ENCODE measurements at places on chromosomes 4 and X.
A peak's percentile ranks its signal among the peaks of the same experiment; 100 is the strongest.

DNA sequence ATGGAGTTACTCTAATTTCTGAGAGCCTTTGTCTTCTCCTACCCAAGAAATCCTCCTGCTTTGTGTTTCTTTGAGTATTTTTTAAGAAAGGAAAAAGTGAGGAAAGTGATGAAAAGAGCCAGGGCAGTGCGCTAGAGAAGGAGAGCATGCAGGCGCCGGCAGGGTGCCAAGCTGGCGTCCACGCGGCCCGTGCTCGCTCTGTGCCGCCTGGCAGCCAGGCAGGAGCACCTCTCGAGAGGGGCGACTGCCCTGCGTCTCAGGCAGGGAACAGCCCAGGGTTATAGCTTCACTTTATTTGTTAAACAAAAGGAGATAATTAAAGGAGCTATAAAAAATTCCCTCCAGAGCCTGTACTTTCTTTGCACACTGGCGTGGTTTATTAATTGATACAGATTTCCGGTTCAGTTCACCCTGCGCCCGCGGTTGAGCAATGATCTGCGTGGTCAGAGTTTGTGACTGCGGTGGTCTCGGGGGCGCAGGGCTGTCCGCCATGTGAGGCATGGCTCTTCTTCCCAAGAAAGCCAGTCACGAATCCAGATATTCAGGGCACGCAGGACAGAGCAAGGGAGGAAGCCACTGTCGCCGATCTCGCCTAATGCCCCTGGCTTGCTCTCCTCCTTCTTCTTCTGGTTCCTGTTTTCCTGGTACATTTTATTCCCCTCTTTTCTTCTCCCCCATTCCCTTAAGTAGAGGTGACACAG, 110.8 kb upstream of the PAQR3 start:
- DNase-seq: no peak

GRCh38 chr4:143667461-143667860, 33.0 kb downstream of the FREM3 start:
- DNase-seq: no peak

DNA sequence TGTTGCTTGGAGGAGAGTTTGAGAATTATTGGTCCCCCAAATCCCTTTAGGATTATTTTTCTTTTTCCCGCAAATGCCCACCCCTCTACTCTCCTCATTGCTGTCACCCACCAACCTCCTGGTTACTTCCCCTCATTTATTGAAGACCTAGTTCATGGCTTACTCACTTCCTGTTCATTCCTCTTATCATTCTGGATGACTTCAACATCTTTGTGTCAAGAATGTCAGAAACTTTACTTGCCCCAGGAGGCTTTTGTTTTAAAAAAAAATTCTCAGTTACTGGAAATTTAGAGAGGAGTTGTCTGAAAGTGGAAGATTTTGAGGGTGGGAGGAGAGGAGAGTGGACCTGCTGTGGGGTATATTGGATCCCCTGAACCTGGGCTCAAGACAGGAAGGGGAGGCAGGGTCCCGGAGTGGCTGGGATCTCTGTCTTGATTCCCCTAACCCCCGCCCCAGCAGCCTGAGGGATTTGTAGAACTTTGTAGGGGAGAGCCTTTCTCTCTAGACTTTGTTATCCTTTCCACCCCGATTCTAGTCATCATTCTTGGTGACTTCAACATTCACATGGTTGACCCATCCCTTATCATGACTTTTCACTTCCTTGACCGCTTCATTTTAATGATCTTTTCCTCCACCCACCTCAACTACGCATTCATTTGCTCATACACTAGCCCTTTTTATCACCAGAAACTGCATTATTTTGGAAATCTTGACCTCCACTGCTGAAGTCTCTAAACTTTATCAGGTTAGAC, 69.9 kb upstream of the ESX1 start:
- DNase-seq: no peak

GRCh38 chr4:138902705-138903104, 112.9 kb upstream of the NOCT start:
- DNase-seq: no peak

GRCh38 chrX:123833387-123833786, 26.5 kb upstream of the XIAP start:
- no peak for DNase-seq

DNA sequence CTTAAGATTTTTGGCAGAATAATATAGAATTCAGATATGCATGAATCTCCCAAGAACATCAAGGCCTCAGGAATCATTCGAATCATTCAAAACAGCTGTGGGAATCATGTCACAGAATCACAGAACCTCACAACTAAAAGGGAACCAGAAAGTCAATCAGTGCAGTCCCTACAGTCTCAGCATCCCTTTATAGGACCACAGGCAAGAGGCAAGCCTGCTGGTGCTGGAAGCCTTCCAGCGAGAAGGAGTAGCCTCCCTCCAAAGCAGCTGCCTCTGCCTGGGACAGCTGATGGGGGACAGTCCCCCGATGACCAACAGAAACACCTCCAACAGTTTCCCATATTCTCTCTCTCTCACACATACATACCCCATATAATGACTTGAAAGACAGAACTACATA, 20.7 kb downstream of the QDPR start:
- no peak for DNase-seq

DNA sequence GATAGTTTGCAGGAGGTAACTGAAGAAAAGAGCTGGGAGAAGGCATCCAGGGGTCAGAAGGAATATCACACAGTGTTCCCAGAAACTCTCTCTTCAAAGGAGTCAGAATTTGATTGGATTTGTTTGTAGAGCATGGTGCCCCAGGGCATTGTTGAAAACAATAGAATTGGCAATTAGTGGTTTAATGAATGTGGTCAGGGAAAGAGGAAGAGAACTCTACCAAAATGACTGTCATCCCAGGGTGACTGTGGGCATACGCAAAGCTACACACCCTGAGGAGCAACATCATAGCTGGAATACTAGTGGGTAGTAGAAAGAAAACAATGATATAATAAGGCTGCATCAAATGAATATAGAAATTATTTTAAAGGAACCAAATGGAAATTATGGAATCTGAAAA, 21.5 kb downstream of the TNIP2 start:
- DNase-seq: no peak

DNA sequence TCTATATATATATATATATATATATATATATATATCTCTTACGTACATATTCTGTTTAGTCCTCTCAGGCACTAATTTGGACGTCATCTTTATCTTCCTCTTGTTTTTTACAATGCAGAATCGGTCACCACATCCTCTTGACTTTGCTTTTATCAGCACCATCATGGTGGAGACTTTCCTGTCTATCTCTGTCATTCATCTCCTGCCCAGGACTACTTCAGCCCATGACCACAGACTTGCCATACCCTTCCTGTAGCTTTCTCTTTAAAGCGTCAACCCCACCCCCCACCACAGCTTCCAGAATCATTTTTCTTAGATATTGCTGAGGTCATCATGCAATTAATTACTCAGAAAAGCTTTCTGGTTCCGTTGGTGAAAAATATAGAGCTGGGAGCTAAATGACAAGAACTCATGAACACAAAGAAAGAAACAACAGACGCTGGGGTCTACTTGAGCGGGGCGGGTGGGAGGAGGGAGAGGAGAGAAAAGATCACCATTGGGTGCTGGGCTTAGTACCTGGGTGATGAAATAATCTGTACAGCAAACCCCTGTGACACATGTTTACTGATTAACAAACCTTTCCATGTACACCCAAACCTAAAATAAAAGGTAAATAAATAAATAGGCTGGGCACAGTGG, 30.5 kb upstream of the PRKX start:
- no peak for DNase-seq

GRCh38 chr4:128232719-128233118, 54.9 kb downstream of the PGRMC2 start:
- DNase-seq: no peak

GRCh38 chrX:41808047-41808446, 84.1 kb downstream of the GPR82 start:
- DNase-seq: no peak

DNA sequence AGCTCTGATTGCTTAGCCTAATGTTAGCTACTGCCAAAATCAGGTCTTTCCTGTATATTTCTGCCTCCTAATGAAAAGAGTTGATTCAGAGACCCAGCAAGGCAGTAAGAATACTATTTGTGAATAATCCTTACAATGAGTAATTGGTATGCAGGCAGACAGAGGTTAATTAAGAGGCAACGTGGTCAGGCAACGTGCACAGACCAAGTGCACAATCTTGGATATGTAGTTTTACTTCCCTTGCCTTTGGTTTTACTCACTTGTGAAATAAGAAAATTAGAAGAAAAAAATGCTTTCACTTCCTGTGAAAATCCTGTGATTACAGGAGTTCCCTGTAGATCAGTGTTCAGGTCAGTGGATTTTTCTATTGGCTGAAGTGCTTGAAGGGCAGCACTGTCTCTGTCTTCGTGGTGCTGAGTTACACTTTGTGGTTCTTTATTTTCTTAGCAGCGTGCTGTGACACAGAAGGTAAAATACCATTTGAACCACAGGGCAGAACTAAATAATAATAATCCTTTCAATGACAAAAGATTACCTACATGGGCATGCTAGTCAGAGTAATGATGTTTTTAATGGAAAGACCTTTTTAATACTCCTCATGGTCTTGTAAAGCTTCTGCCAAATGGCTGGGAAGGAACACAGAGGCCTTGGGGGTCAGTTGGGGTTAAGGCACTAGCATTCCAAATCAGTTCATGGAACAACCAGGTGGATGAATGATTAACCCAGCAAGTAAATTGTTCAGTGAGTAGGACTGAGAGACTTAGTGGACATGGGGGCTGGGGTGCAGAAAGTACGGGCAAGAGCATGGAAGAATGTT, 430.9 kb downstream of the MAPK10 start:
- no peak for DNase-seq

- DNase-seq: no peak
These were observed 109.2 kb downstream of the ARHGAP10 start for GRCh38 chr4:147840838-147841738.

DNA sequence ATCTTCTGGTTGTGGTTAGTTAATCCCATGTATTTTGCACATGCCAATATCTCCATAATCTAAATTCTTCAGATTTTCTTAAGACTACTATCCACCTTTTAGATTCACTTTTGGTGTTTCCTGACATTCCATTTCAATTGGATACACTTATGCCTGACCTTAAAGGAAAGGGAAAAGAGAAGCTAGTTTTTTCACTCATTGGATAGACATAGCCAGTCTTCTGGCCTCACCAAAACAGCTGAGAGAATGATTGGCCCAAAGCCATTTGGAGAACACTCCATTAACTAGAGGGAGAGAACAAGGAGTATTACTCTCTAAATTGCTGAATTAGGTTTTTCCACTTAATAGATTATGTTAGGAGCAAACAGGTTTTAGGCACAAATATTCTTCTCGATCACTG, 4.0 kb downstream of the PRPS1 start:
- no peak for DNase-seq

DNA sequence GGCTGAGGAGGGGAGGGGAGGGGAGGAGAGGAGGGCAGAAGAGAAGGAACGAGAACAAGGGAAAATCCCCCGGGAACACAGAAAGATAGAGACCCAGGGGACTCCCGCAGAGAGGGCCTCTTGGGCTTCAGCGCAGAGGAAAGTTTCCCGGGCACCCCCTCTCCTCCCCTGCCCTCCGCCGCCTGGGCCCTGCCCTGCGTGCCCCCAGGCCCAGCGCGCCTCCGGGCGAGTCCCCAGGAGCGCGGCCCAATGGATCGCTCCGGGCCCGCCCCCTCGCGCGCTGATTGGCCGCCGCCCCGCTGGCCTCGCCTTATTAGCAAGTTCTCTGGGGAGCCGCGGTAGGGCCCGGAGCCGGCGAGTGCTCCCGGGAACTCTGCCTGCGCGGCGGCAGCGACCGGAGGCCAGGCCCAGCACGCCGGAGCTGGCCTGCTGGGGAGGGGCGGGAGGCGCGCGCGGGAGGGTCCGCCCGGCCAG, at the start of gene MSX1:
TSS of gene MSX1 (plus strand) at position 341 of the 474 bp plus-strand sequence. CDS start 235 bp downstream, outside the sequence.
- DNase-seq: peak; percentile 75

GRCh38 chr4:158020176-158020575, 152.6 kb downstream of the GASK1B start:
- DNase-seq: no peak

- no peak for DNase-seq
These were observed 42.2 kb upstream of the HGFAC start for GRCh38 chr4:3399277-3400194.

DNA sequence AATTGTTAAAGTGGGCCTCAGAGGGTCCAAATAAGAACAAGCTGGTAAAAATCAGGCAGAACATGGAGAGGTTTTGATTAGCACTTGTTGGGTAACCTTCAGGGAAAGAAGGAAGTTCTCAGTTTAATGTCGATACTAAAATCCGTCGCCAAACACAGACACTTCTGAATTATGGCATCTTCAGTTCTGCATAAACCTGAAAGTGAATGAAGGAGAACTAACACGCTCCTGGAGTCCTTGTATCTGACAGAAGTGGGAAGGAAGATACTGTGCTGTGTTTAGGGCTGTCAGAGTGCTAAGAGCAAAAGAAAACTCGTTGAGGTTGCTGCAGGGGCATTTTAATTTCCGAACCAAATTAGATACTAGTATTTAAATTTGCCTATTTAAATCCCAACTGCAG, 106.2 kb downstream of the TMA16 start:
- DNase-seq: no peak

- no peak for DNase-seq
These were observed 8.2 kb upstream of the CNOT6L start for GRCh38 chr4:77827343-77827742.

GRCh38 chr4:81378386-81378785, 93.3 kb downstream of the RASGEF1B start:
- DNase-seq: no peak

Data from RWPE2 (cell line).